Fibroblast of skin of abdomen (primary cell): ENCODE measurements at places on chromosomes 5 and 9.

DNA sequence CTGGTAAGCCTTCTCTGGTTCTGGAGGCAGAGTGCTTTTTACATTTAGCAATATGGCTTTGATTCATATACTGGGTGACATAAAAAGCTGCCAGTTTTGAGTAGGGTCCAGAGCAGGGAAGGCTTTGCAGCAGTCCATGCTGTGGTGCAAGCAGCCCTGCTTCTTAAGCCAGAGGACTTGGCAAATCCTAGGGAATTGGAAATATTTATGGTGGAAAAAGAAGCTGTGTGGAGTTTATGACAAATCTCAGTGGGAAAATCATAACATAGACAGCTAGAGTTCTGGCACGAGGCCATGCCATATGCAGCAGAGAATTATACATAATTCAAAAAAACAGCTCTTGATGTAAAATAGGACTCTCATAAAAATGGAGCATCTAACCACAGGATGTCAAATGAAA, 536.4 kb downstream of the RASEF start:
- peak; percentile 10 for DNase-seq

DNA sequence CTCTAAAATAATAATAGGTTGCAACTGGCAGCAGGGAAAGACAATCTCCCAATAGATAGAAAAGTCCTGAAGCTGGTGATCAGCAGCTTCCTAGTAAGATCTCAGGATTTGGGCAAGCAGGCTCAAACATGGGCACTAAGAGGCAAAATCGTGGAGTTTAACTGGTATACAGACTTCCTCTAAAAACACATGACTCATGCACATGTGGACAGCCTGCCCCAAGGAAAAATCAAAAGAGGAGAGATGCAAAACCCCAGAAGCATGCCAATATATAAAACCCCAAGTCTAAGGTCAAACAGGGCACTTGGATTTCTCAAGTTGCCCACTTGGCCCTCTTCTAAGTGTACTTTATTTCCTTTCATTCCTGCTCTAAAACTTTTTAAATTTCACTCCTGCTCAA, 62.8 kb downstream of the CDKN2A start:
- DNase-seq, result no peak

GRCh38 chr9:38686933-38687332, 33.0 kb downstream of the FAM240B start:
- no peak for DNase-seq

DNA sequence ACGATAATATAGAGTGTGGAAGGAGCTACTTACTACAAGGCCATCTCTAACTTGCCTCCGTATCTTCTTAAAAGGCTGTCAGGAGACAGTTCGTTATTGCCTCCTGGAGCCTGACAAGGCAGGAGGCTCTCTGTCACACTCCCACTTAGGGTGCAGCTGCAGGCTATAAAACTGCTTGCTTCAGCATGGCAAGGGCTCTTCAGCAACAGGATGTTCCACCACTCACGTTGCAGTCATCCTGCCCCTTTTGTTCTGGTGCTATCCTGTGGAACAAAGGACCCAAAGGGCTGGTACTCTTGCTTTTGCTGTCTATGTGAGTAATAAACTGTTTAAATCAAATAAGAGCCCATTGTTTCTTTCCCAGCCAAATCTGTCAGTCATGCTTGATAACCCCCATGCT, 508.9 kb downstream of the NTRK2 start:
- DNase-seq, result no peak

GRCh38 chr5:51203598-51203997, 179.7 kb upstream of the ISL1 start:
- no peak for DNase-seq
